Stimulated activated CD8-positive, alpha-beta memory T cell treated with anti-CD3 and anti-CD28 coated beads, Interleukin-15, amount 100 ng/mL, for 24 hours (primary cell): ENCODE measurements at places on chromosomes 5 and 9.

DNA sequence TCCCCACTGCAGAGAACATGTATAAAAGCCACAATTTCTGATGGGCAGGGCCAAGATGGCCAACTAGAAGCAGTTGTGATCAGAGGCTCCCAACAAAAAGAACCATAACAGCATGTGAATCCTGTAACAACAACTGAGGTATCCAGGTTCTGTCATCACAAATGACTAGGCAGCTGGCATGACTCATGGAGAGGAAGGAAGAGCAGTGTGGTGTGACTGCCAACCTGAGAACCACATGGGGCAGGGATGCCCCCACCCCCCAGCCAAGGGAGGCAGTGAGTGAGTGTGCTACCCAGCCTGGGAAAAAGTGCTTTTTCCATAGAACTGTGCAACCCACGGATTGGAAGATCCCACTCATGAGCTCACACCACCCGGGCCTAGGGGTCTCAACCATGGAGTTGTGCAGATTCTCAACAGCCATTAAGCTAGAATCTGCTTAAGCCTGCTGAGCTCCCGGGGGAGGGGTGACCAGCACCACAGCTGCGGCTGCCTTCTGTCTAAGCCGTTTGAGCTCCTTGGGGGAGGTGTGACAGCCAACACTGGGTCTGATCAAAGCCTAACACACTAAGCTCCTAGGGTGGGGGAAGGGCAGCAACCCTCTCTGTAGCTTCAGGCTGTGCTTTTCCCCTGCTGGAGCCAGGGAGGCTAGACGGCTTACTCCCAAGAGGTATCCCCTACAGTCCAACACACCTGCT is 80.1 kb upstream of the DMAC1 start:
- DNase-seq, result no peak

- DNase-seq, result peak; percentile 35
These were observed 142.6 kb upstream of the LMX1B start for GRCh38 chr9:126471084-126471624.

- DNase-seq, result no peak
These were observed 27.8 kb upstream of the ALDOB start for GRCh38 chr9:101463397-101463796.

- DNase-seq, result no peak
These were observed 1.4 kb downstream of the TBC1D9B start for GRCh38 chr5:179906294-179906794.

DNA sequence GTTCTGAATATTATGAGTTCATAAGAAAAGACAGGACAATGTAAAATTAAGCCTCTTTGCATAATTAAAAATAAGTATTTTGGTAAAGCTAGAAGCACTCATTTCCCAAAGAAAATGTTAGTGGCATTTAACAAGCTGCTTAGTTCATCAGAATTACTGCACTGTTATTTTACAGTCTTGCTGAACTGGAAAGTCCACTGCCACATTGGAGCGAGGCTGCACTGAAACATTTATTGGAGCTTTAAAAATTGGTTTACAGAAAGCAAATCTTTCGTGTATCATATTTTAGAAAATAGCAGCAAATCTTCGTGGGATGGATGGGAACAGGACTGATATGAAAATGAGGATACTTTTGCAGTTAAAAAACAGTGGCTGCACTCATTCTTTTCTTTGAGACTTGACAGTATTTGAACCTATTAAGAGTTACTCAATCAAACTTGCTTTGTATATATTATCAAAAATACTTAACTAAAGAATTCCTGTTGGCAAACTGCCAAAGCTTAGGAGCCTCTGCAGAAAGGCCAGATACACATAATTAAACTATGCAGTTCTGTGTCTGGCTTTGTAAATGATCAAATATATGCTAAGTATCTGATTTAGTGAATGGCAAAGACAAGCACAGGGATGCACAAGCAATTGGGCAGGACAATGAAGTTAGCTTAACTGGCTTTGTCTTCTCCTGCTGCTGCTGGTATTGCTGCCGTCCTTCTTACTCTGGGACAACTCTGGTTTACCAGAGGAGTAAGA is 16.5 kb upstream of the FBXL7 start:
- DNase-seq, result no peak

- no peak for DNase-seq
These were observed 219.9 kb upstream of the NREP start for GRCh38 chr5:111976705-111977435.

- DNase-seq, result no peak
These were observed 11.1 kb upstream of the WNK2 start for GRCh38 chr9:93172666-93173364.

DNA sequence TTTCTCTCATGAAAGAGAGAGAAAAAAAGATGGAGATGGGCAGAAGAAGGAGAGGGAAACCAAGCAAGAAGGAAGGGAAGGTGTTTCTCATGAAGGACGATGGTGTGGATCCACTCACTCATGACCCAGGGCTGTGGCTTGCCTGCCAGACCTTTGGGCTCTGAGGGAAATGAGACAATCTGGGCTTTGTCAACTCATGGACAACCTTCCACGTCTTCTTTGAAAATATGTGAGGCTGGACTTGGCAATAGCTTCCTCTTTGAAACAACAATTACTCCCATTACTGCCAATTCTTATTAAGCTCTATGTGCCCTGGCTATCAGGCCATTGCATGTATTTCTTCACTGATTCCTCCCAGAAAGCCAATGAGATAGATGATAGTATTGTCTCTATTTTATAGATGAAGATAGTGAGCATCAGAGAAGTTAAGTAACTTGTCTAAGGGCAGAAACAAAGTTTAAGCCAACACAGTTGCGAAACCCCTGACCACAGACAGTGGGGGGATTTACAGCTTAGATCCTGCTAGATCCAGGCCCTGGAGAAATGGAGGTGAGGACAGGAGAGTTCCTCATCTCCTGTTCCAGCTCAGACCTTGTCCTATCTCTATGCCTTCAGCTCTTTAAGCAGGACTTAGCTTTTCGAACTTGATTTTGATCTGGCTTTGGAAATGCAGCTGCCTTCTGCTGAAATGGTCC is 132.4 kb downstream of the GCNT1 start:
- no peak for DNase-seq

DNA sequence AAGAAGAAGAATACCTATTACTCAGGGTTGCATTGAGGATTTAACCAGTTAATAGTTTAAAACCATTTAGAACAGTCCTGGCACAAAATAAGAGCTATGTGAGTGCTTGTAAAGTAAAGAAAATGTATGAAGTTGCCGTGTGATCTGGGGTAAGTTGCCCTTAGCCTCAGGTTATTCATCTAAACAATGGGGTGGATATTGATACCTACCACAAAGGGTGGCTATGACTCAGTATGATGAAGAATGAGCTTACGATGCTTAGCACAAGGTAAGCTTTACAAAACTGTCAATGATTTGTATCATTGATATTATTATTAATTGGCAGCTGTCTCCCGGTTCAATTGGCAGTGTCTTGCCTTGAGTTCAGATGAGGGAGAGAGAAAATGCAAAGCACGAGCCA is 149.4 kb upstream of the PITX1 start:
- no peak for DNase-seq
